ENCODE measurements at places on chromosomes 16 and 17. TPM values are rescaled to one million over a fixed set of nuclear protein-coding genes. Genes with fewer than 3 reads are reported as not detected.

The MT1A gene
- total RNA-seq, result 9.4 TPM

The ZG16B gene
- 0.13 TPM for total RNA-seq

The LRRC75A gene
- total RNA-seq, result 3.6 TPM

The NPIPB9 gene
- 0.99 TPM for total RNA-seq

The TACO1 gene
- 27.2 TPM for total RNA-seq

The SRRM2 gene
- total RNA-seq, result 38.5 TPM

The MYH2 gene
- not detected for total RNA-seq

Measured in pulmonary artery endothelial cell (primary cell).